ENCODE measurements at places on chromosomes 12 and 14. TPM values are rescaled to one million over a fixed set of nuclear protein-coding genes. Genes with fewer than 3 reads are reported as not detected.

Gene ART4
- total RNA-seq: not detected

Gene UBE3B
- total RNA-seq: 14.3 TPM

Gene KLRC3
- not detected for total RNA-seq

Gene CLEC6A
- not detected for total RNA-seq

Gene KRT5
- total RNA-seq: 0.21 TPM

Gene DBX2
- total RNA-seq: not detected

Gene NAV3
- 13.7 TPM for total RNA-seq

Gene CISTR
- total RNA-seq: not detected

Gene SOX5
- not detected for total RNA-seq

Gene OVCH1
- not detected for total RNA-seq

Gene SYNDIG1L
- total RNA-seq: not detected

Gene POTEM
- not detected for total RNA-seq

Gene AMN
- total RNA-seq: 0.21 TPM

Gene RNU4-1
- total RNA-seq: not detected

Gene C1QL4
- 6.4 TPM for total RNA-seq

Gene C14orf132
- total RNA-seq: 4.1 TPM

Gene OASL
- total RNA-seq: 4.1 TPM

Gene SLC10A1
- not detected for total RNA-seq

Gene SOS2
- total RNA-seq: 11.6 TPM

Gene ZCCHC8
- total RNA-seq: 24.1 TPM

Gene POTEG
- total RNA-seq: not detected

Gene TPI1
- 1,628 TPM for total RNA-seq

Gene GPR135
- total RNA-seq: 0.70 TPM

Gene TBPL2
- not detected for total RNA-seq

Gene FERMT2
- total RNA-seq: 54.9 TPM

Gene RGS6
- total RNA-seq: not detected

Gene RERG
- 0.18 TPM for total RNA-seq

Gene ENDOU
- not detected for total RNA-seq

Gene DPPA3
- not detected for total RNA-seq

Gene HPD
- 1.5 TPM for total RNA-seq

Gene ARG2
- 1.6 TPM for total RNA-seq

Gene CIT
- total RNA-seq: 13.4 TPM

Gene TGM1
- total RNA-seq: 0.74 TPM

Gene OR2AP1
- not detected for total RNA-seq

Gene LRRK2
- 1.6 TPM for total RNA-seq

Gene ST8SIA1
- total RNA-seq: not detected

Gene IL26
- not detected for total RNA-seq

Gene TAS2R30
- not detected for total RNA-seq

Gene ASB2
- 0.80 TPM for total RNA-seq

Gene FLRT2
- 3.3 TPM for total RNA-seq

Gene PLCZ1
- not detected for total RNA-seq

Data from A549 treated with ZK216348 at 1 μM for 4 hours (cell line).